Neural crest cell (in vitro differentiated cells): ENCODE measurements at places on chromosomes 7 and 10.
A peak's percentile ranks its signal among the peaks of the same experiment; 100 is the strongest.

- DNase-seq = no peak
These were observed 126.8 kb upstream of the FAM20C start for GRCh38 chr7:65554-65953.

DNA sequence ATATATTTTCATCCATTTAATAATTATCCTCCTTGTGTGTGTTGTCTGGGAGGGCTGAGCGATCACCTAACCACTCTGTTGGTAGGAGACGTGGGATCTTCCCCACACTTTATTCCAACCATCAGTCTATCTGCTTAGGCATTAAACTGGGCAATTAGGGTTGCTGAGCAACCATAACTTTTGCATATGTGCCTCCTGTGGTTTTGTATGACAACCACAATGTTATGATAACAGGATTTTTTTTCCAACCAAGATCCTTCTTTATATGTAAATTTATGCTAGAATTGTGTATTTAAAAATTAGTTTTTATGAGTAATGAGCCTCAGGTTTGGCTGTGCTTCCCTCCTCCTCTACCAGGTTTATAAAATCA, 495.0 kb upstream of the MGMT start:
- DNase-seq = no peak

DNA sequence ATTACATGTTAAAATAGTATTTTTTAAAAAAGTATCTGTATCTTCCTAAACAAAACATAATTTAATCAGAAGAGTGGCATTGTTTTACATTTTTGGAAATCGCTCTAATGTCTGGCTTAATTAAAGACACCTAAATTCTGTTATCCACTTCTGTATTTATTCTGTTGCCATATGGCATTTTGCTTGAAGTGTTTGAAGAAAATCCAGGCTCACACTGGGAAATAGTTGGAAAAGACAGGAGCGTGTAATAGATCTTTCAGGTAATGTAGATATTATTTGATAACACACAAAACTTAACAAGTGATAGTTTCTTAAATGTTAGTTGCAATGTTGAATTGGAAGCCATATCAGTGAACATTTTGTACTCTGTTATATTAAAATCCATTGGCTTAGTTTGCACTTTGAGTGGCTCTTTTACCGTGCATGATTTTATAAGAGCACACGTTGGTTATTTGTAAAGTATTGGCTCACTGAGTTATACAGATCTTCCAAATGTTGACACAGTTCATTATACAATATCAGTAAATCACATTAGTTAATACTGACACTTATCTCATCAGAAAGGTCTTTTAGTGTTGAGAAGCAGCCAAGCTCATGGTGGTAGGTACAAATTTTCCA, 128.4 kb upstream of the NPVF start:
- DNase-seq = no peak

- DNase-seq = no peak
These were observed 63.7 kb downstream of the LARP4B start for GRCh38 chr10:867807-868206.

GRCh38 chr10:99827936-99828335, 45.5 kb downstream of the ABCC2 start:
- no peak for DNase-seq

- DNase-seq = no peak
These were observed 56.1 kb upstream of the NOBOX start for GRCh38 chr7:144459635-144460034.

DNA sequence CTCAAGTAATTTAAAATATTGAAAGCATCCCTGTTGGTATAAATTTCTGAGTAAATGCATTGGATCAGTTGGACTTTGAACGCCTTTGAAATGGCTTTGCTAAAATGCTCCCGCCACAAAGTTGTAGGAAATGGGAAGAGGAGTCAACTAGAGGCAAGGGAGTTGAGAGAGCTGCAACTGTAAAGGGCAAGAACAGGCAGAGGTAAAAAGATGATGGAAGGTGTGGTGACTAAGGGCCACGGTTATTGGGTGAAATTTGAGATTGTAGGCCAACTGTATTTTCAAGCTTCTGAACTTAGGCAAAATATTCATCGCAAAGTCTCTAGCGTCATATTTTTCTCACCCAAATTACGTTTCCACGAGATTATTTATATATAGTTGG, 595 bp upstream of the SUMF2 start:
- no peak for DNase-seq

DNA sequence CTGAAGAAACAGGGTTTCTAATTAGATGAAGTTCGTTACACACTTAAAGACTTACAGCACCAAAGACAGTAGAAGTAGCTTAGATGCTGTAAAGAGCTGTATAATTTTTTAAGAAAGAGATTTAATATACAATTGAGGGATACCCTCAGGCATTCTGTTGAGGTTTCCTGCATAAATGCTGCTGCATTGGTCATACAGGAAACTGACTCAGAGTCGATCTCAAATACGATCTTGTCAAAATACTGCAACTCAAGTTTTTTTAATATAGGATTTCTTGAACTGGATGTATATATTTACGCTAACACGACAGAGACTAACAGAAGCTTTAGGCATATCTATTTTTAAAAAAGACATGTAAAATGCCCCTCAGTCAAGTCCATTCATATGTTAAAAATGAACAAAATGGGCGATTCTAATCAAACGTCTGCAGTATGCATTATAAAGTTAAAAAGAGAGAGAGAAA, 2.4 kb upstream of the ARID5B start:
- no peak for DNase-seq

DNA sequence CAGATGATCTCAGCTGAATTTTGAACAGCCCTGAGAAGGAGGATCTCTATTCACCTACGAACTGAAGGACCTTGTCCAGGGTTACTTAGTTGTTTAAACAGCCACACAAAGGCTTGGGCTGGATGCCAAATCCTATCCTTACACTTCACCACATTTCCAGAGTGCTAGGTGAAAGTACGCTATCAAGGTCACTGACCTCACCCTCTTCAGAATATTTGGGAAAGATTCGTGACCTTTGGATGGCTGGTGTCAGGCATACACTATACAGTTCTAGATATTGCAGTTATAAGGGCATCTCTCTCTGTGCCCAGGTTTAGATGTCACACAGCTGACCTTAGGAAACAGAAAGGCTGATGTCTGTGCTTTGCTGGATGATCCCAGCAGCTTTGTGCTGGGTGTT, 61.2 kb upstream of the ABLIM1 start:
- DNase-seq = no peak

- DNase-seq = no peak
These were observed 372.0 kb downstream of the GPAM start for GRCh38 chr10:111811517-111811916.

GRCh38 chr7:149330914-149331567, 69.0 kb downstream of the ZNF783 start:
- DNase-seq = no peak

GRCh38 chr10:79066411-79067240, 2.1 kb upstream of the ZMIZ1 start:
- DNase-seq = peak; percentile 20

DNA sequence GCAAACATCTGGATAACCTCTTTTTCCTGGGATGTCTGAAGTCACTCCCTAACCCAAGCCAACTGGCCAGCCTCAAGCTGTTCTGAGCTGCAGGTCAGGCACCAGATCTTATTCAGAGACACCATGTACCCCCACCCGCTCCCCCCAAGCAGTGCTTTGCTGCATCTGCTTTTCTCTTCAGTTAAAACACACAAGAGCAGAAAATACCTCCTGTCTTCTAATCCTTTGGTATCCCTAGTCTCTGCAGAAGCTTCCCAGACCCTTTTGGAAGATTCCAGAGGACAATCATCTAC, 3.0 kb downstream of the ZNF488 start:
- no peak for DNase-seq

DNA sequence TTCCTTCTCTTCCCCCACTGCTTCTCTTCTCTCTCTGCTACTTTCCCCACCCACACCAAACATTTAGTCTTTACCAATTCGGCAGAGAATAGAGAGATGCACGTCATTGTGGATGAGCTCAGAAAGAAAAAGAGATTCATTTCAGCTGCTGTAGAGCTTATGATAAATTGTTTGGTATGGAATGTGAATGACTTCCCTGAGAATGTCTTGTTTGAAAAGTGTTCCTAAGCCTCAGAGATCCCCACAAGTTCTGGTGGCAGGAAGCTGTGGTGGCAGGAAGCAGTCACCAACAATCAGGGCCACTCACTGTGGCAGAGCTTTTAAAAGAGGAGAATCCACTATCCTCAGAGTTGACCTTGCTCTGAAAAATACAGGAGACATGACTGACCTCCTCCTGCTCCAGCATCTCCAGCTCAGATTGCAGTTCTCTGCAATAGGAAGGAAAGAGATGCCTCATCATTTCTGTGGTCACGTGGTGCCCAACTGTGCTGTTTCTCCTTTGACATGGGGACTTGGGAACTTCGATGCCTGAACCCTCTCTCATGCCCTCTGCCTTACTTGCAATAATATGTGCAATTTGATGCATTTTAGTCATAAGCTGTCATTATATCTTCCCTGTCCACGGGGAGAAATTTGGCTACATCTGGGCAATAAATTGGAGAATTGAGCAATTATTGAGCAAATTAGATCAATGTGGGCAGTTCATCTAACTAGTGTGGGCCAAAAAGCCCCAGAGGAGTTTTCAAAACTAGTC, 76.5 kb downstream of the BMPER start:
- DNase-seq = no peak

GRCh38 chr7:157248659-157249058, 88.1 kb upstream of the DNAJB6 start:
- DNase-seq = no peak

DNA sequence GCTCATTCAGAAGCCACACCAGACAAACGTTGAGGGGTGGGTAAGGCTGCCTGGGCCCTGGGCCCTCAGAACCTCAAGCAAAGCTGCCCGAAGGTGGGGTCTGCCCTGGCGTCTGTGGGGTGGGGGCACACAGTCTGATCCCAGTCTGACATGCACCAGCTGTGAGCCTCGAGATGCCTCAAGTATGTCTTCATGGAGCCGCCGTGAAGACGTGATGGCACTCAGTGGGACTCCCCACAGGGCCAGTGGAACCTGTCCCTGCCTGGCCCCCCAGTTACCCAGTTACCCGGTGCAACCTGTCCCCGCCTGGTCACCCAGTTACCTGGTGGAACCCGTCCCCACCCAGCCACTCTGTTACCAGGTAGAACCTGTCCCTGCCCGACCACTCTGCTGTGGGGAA, 351.2 kb downstream of the PTPRN2 start:
- DNase-seq = no peak

DNA sequence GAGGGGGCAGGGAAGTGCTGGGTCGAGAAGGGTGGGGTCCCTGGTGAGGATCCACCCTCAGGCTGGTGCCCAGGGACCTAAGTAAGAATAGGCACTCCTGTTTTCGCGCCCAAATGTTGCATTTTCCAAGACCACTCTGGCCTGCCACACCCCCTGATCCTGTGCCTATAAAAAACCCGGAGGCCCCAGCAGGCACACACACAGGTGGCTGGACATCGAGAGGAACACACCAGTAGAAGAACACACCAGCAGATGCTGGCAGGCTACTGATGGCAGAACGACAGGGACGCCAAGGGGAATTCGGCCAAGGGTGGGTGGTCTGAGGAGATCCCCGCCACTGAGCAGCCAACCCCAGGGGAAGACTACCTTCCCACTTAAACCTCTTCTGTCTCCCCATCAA, 633.9 kb upstream of the POT1 start:
- no peak for DNase-seq

GRCh38 chr10:92124616-92125143, 166.2 kb downstream of the CPEB3 start:
- DNase-seq = no peak

- no peak for DNase-seq
These were observed 13.1 kb upstream of the CPA1 start for GRCh38 chr7:130367088-130367755.

DNA sequence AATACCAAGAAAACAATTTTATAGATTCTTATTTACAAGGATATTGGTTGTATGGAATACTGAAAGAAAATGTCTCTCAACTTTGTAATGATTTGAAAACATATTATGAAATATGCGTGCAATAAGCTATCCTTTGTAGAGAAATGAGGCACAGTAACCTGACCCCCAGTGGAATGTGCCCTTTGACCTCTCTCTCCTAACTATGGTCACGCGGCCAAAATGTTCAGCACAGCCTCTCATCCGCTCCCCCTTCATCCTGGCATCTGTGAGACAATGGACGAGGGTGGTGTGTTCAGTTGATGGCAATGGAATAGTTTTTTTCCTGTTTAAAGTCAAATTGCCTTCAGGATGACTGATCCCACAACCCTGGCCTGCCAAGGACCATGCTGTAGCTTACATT, 13.3 kb downstream of the BEND7 start:
- DNase-seq = no peak

DNA sequence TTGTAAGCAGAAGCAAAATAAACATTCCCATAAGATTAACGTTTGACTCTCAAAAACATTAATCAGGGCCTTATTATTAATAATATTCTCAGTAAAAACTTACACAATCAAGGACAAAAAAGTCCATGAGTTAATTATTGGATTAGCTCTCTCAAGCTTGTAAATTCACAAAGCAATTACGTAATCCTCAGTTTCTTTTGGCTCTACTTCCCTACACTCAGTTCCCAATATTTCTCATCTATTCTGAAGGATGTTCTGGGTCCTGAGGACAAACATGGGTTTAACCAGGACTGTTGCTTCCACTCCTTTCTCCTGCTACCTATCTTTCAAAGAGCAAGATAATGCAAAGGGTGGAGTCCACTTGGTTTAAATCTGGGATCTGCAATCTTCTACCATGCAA, 15.1 kb downstream of the FBXL13 start:
- DNase-seq = no peak

DNA sequence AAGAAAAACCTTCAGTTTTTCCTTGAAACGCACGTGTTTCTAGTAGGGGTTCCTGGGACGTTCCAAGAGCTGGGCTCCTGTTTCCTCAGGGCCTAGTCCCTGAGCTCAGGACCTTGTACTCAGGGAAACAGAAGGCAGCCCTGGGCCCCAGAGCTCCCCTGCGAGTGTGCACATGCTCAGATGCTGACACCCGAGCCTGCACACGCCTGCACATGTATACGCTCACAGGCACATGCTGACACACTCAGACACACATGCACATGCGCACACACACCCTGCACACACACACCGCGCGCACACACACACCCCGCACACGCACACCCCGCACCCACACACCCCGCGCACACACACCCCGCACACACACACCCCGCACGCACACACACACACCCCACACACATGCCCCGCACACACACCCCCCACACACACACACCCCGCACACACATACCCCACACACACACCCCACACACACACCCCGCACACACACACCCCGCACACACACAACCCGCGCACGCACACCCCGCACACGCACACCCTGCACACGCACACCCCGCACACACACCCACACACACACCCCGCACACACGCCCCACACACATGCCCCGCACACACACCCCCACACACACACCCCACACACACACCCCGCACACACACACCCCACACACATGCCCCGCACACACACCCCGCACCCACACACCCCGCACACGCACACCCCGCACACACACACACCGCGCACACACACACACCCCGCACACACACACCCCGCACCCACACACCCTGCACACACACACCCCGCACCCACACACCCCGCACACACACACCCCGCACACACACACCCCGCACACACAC, 52.2 kb downstream of the CALML3 start:
- no peak for DNase-seq

DNA sequence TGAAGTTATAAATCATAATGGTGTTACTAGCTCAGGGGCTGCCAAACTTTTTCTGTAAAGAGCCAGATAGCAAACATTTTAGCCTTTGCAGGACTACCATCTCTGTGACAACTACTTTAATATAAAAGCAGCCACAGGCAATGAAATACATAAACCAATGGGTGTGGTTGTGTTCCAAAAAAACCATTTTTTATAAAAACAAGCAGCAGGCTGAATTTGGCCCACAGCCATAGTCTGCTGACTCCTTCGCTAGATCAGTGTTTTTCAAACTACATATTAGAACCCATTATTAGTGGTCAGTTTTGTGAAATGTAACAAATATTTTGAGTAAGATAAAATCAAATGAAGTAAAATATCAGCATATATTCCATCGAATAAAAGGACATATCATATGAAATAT, 13.6 kb downstream of the GNG11 start:
- DNase-seq = no peak
